Vein endothelial cell (primary cell): ENCODE measurements at places on chromosomes 7 and 10. TPM values are rescaled to one million over a fixed set of nuclear protein-coding genes. Genes with fewer than 3 reads are reported as not detected.

The ADCYAP1R1 gene
- total RNA-seq, result 0.19 and 0.33 TPM in 2 replicates

The SLC18A3 gene
- total RNA-seq, result not detected in 2 replicates

The PILRB gene
- 15.7 and 24.2 TPM in 2 replicates for total RNA-seq

The SFRP4 gene
- not detected in 2 replicates for total RNA-seq

The IGFBP1 gene
- total RNA-seq, result 0.48 TPM in 1 of 2 replicates, not detected in the other

The MMD2 gene
- not detected in 2 replicates for total RNA-seq
